ENCODE measurements at places on chromosomes 2 and 18.

GRCh38 chr18:24176727-24177416, 38.0 kb downstream of the CABYR start:
- DNase-seq, result peak; percentile 9

DNA sequence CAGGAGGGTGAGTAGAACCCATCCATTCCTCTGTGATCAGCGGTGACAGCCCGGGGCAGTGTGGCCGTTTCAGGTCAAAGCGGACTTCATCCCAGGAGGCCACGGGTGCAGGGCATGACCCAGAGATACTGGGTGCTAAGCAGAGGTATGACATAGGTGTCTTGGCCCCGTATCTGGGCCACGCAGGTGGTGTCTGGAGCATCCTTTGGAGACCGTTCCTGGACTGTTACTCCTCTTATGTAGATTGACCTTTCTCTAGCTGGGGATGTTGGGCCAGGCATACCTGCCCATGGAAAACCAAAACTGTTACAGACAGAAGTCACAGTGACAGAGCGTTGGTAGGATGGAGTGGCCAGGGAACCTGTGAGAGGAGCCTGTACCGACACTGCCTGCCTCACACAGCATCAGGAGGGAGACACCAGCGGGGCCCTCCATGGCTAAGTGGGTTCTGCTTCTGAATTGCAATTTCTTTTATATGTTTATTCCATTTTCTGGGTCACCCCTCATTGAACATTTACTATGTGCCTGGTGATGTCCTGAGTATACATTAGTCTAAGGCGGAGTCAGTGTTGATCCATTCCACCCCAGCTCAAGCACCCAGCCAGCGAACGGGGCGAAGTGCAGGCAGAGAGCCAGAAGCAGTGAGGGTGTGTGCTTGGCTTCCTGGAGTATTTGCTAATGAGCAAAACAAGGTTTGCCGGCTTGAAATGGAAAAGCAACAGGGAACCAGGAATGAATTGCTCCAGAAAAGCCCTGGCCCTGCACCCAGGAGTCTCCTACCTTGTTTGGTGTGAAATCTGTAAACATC, 141.7 kb downstream of the SH3RF3 start:
- no peak for DNase-seq

DNA sequence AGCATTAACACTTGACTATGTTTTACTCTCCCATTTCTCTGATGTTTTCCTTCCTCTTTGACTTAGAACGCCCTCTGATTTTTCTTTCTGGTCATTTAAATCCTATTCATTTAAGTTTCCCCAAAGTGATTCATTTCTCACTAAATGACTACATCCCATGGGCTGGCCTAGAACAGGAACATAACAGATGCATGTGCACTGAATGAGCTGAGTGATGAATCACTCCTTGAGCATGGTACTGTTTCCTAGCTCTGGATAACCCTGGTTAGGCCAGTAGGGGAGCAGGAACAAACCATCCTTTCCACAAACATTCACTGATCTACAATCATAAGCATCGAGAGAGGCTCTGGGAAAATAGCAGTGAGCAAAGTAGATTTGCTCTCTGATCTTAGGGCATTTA, 221.9 kb upstream of the SETBP1 start:
- no peak for DNase-seq

DNA sequence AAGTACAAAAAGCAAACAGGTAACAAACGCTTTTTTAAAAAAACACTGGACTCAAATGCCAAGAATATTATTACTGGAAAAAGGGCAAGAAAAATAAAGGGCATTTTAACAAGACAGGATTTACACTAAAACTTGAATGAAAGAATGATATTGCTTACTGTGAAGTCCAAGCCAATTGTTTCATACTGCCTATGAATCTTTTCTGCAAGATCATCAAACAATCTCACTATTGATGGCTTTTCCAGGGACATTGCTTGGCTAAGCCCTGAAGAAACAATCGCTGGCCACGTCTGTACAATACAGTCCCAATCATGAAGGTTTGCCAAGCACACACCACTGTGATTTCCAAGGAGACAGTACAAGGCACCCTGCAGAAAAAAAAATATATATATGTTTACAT, 41.4 kb upstream of the GPR75 start:
- DNase-seq, result no peak

GRCh38 chr2:202918860-202919259, 6.8 kb downstream of the CARF start:
- DNase-seq, result no peak

- DNase-seq, result no peak
These were observed 174.8 kb downstream of the EN1 start for GRCh38 chr2:118672571-118673158.

GRCh38 chr2:240781471-240782220, 38.4 kb downstream of the KIF1A start:
- DNase-seq, result no peak

DNA sequence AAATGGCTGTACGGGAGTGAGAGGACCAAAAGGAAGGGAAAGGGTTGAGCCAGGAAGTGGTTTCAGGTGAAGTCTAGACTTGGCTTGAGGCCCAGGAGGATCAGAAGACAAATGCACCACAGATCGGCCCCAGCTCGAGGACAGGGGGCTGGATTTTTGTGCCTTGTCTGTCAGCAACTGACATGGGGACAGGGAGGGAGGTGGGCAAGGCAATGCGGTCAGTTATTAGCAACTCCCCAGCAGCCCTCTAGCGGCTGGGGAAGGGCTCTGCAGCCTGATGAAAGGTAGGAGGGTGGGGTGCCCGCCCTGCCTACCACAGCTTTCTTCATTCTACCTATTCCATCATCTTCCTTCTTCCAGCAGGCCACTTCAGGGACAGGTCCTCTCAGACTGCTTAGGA, 50.0 kb downstream of the CPO start:
- no peak for DNase-seq

- no peak for DNase-seq
These were observed 150.2 kb upstream of the EPAS1 start for GRCh38 chr2:46146866-46147502.

DNA sequence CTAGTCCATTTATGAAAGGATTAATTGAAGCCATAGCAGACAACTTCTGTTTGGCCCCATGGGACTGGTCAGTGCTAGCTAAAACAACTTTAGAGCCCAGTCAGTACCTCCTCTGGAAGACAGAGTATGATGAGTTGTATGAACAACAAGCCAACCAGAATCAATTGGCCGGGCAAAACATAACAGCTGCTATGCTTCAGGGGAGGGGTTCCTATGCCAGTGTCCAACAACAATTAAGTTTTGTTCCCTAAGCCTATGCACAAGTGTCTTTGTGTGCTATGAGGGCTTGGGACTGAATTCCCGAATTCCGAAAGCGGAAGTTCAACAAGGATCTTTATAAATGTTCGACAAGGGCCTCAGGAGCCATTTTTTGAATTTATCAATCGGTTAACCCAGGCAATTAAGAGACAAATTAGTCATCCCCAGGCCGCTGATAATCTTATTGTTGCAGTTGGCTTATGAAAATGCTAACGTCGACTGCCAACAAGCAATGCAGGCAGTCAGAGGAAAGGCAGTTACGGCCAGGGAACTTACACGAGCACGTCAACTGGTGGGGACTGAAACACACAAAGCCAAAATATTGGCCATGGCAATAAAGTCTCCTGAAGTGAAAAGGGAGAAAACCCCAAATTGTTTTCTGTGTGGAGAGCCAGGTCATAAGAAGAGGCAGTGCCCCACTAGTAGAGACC, 57.9 kb downstream of the ZNF638 start:
- no peak for DNase-seq

GRCh38 chr18:28116461-28116860, 60.5 kb downstream of the CDH2 start:
- no peak for DNase-seq

- DNase-seq, result no peak
These were observed 43.1 kb upstream of the LONRF2 start for GRCh38 chr2:100365434-100365833.

GRCh38 chr18:59461171-59461570, 102.1 kb upstream of the LMAN1 start:
- no peak for DNase-seq

DNA sequence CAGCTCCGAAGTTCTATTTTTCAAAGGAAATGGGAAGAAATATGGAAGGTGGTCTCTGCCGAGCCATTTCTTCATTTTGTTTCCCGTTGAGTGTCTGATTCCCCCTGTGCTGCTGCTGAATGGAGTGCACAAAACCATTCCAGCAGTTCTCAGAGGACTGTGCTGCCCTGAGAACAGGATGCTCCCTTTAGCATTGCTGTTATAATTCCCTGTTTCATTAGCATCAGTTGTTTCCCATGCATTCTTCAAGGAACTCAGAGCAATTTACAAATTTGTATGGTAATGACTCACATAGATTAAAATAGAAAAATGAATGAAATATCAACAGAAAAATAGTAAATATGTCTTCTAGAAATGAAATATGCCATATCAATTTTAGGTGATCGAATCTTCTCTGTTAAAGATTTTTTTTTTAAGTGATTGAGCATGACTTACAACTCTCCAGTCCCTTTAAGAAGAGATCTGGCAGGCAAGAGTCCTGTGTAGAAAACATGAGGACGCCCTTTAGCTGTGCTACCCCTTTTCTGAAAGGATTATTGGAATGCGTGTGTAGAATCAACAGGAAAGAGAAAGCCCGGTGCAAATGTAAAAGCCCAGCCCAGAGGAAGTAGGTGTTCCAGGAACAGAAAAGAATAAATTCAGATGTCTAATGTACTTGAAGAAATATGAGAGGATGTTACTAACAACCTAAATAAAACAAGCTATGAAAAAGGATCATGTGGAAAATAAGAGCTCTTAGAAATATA, 118.5 kb downstream of the ATP9B start:
- DNase-seq, result no peak

DNA sequence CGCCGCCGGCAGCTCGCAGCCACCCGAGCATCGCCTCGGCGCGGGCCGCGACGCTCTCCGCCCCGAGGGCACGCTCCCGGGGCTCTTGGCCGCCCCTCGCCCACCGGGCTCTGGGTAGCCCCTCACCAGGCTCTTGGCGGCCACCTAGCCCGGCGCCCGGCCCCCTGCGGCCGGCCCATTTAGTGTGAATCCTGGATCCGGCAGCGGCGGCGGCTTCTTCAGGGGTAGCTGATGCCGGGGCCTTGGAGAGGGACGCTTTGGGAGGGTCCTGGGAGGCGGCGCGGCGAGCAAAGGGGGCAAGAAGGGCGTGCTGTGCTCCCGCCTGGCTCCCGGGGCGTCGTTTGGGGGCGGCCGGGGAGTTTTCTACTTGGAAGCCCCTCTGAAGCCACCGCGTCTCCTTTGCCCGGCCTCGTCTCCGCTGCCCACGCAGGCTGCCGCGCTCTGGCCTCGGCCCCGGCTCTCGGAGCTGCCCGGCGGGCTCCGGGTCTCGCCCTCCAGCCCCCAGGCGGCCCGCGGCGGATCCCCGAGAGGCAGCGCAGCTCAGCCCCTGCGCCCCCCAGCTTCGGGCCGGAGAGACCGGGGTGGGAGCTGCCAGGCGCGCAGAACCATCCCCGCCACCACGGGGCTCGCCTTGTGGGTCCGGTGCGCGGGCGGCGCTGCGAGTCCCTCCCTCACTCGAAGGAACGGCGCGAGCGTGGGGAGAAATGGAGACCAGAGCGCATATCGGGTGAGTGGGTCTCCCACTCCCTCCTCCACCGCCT, 509 bp downstream of the PIEZO2 start:
- no peak for DNase-seq

DNA sequence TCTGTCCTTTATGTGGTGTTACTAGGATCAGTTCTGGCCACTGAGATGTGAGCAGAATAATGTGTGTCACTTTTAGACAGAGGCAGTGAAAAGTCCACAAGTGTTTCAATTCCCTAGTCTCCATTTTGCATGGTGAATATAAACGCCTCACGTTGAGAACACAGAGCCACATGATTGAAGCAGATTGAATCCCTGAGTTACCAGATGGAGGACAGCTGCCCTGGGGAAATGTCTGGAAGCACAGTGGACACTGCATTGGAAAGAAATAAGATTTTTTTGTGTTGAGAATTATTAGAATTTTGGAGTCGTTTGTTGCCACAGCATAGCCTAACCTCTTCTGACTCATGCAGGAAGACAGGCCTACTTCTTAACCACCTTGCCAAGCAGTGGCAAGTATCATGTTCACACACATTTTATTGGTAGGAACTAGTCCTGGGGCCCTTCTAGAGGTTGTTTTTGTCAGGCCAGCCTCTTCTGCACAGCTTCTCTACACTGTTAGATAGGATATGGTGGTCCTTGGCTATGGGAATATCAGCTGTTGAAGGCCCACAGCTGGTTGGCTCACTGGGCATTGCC, 188.6 kb downstream of the TMEM182 start:
- DNase-seq, result no peak

GRCh38 chr2:3639653-3640052, 18.3 kb upstream of the ALLC start:
- DNase-seq, result no peak

All from activated CD4-positive, alpha-beta T cell treated with anti-CD3 and anti-CD28 coated beads for 4 hours (primary cell).